ENCODE measurements at places on chromosomes 12 and 14.
A peak's percentile ranks its signal among the peaks of the same experiment; 100 is the strongest.

DNA sequence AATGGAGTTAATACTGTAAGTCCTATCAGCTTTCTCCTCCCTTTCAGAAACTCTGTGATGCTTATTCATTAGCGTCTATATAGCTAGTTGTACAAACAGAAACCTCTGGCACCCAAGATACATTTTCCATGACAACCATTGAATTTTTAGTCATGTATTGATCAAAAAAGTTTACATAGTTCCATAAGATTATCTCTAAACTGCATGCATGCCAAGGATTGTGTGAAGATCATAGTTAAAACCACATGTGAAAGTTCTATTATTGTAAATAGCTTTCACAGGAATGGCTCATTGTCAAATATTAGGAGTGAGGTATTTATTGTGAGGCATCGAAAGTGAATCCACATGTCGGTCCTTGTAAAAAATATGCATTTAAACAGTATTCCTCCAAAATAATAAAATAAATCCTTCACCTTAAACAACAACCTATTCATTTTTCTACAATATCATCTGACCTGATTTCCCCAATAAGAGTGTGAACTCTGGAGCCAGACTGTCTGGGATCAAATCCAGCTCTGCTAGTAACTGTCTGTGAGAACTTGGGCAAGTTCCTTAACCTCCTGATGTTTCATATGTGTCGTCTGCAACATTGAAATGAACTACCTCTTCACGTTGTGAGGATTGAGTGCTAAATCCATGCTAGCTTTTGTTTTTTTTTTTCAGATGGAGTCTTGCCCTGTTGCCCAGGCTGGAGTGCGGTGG is 10.6 kb upstream of the CDKL1 start:
- no peak for DNase-seq

DNA sequence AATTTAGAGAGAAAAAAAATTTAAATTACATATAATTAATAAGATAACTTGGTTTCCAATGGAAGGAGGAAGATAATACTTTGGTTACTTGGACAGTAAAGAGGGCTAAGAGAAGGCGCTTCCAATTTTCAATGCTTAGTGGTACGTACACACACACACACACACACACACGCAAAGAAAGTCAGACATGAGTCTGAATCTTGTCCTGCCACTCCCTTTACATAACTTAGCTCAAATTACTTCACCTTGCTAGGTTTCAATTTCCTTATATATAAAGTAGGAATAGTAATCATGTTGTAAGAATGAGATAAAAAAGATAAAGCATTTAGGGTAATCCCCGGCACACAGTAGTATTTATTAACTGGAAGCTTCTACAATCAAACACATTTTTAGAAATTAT is 39.7 kb upstream of the VCPKMT start:
- no peak for DNase-seq

DNA sequence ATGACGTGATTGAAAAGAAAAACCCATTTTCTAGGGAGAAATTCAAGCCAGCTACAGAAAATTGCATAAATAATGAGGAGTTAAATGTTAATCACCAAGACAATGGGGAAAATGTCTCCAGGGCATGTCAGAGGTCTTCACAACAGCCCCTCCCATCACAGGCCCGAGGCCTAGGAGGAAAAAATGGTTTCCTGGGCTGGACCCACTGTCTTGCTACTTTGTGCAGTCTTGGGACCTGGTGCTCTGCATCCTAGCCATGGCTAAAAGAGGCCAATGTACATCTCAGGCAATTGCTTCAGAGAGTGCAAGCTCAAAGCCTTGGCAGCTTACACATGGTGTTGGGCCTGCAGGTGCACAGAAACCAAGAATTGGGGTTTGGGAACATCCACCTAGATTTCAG is 65.3 kb downstream of the TUNAR start:
- no peak for DNase-seq

DNA sequence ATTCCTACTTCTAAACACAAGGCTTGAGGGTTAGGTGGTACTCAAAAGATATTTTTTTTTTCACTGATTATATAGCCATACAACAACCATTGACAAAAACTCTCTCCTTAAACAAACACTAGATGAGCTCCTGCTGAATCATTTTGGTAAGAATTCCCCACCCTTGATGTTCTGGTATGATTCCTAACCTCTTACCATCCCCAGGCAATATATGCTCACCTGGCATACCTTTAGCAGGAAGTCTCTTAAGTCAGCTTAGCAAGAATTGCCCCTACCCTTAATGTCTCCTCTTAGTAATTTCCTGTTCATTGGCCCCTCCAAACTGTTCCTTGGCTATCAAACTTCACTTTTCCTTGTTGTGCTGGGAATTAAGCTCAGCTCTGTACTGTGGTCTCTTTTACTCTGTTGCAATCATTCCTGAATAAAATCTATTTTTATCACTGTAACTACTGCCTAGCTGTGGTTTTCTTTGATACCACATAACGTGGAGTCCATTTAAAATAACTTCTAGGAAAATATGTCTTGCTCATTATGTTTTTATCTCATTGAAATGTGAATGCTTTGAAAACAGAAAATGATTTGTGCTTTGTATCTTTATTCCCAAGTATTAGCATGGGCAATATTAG is 712.6 kb downstream of the SLC16A7 start:
- no peak for DNase-seq

GRCh38 chr14:104940526-104941150 is 16.0 kb downstream of the PLD4 start:
- no peak for DNase-seq

GRCh38 chr12:103654816-103655215 is 67.7 kb downstream of the STAB2 start:
- DNase-seq, result no peak

DNA sequence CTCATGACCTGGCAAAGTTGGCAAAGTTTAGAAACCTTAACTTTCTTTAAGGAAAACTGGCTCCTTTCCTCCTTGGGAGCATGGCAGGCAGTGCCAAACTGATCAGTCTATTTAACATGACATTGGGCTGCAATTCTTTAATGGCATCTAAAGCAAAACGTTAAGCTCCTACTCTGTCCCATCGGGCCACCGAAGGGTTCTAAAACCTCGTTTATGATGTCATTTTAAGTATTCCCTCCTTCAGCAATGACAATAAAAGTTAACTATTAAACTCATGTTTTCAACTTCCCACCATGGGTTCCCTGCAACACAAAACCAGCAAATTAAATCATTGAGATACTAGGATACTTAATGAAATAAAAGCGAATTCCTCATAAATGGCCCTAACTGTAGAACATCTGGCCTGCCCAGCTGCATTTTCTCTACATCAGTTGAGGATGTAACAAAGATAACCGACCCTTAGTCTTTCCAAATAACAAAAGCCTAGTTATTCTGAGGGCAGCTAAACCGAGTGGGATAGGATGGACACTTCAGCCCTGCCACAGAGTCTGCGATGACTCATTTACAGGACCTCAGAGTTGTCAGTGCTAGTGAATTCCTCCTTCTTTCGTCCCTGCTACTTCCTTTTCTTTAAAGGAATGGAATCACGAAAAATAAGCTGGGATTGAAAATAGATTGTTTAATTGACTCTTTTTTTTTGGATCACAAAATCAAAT is 34.5 kb upstream of the RIC8B start:
- no peak for DNase-seq

DNA sequence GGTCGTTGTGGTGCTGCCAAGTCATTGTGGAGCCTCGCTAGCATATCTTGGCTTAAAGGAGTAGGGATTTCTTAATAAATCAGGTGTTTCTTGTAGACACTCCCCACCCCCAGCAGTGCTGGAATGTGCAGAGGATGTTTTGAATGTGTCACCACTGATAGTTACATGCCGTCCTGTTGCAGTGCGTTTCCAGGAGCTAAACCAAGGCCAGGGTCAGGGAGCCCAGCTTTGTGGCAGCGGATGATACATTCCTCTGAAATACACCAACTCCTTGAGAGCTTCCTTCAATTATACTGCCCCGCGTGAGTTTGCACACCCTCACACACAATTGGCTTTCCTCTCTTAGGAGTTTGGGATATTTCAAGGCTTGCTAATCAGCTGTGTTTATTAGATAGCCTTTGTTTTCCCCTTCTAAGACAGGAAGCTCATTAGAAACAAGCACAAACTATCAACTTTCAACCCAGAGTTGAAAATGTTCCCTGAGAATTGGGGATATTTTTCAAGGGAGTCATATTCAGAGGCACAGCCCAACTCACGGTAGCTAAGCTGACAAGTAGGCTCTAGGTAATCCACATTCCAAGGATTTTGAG is 154.9 kb downstream of the C12orf75 start:
- DNase-seq, result peak; percentile 57

GRCh38 chr12:132491138-132491663 is 1.2 kb downstream of the FBRSL1 start:
- no peak for DNase-seq

- DNase-seq, result no peak
Observed at GRCh38 chr12:121116318-121117225, 16.1 kb upstream of the P2RX7 start.

DNA sequence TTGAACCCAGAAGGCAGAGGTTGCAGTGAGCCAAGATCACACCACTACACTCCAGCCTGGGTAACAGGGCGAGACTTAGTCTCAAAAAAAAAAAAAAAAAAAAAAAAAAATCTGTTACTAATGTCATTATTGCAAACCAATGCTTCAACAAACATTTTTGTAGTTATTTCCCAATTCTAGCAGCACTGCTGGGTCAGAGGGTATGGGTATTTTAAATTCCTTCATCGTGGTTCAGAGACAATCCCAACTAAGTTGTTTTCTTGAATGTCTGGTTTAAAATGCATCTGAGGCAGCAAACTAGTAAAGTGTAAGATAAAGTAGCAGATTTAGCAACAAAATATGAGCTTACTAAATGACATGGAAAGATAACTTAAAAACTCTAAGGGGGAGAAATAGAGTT is 65.6 kb downstream of the FERMT2 start:
- no peak for DNase-seq

GRCh38 chr12:115569345-115570068 is 708.0 kb downstream of the MED13L start:
- DNase-seq, result no peak

DNA sequence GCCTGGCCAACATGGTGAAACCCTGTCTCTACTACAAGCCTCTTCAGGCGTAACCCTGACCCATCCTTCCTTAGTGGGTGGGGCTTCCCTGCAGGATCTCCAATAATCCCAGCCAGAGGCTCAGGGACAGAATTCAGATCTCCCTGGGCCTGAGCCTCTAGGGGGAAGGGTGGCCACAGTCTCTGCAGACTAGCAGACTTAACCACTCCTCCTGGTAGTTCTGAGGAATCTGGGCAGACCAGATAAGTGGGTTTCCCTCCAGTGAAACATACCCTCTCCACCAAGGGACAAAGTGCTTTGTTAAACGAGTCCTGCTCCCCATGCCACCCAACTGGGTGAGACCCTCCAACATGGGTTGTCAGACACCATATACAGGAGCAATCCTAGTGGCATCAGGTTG is 36.6 kb upstream of the TRIM9 start:
- no peak for DNase-seq

- no peak for DNase-seq
Observed at GRCh38 chr12:28991626-28992025, 157.5 kb upstream of the FAR2 start.

DNA sequence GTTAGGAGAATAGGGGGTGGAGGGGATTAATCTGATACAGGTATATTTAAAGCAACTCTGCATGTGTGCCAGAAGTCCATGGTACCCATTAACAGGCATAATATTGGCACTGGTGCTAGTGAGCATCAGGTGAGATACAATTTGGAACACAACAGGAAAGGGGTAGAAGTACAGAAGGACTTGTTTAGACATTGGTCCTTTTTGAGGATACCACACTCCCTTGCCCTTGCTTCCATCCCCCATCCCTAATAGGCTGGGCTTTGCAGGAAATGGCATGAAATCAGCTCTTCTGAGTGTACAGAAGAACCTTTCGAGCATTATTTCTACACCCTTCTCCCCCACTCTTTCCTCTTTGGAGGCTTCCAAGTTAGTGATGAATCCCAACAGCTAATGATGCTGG is 16.4 kb downstream of the PCBP2 start:
- DNase-seq, result no peak

DNA sequence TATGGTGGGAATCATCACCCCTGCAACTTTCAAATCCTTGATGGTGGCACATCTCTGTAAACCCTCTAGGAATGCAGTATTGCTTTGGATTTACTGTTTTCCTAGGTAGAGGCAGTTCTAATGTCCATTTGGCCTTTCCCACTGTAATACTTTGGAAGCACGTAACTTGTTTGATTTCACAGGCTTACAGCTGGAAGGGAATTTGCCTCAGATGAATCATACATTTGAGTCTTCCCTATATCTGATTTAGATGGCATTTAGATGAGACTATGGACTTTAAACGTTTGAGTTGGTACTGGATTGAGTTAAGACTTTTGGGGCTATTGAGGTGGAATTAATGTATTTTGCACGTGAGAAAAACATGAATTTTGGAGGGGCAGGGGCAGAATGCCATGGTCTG is 35.9 kb downstream of the DAAM1 start:
- DNase-seq, result no peak

DNA sequence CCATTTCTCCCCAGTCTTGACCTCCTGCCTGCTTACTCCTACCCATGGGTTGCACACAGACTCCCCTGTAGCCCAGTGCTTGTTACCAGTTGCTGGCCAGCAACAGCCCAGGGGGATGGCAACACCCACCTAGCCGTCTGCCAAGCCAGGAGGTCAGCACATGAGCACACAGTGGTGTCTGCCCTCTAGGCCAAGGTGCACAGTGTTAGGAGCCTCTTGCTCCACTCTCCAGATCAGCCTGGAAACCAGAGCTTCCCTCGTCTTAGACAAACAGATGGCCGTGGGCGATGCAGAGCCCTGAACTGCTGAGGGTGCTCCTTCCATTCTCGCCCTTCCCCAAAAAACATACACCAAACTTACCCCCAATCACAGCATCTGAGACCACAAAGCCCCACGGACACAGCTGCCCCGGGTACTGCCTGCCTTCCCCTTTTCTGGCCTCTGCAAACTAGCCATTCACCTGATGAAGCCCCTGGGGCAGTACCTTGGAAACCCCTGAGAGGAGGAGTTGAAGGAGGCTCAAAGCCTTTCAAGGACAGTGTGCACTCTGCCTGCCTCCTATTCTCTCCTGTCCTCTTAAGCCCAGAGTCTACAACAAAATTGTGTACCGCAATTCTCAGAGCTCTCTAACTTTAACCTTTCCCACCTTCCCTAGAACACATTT is 1.0 kb upstream of the GPD1 start:
- no peak for DNase-seq
